ENCODE measurements at places on chromosomes 12 and 14.

DNA sequence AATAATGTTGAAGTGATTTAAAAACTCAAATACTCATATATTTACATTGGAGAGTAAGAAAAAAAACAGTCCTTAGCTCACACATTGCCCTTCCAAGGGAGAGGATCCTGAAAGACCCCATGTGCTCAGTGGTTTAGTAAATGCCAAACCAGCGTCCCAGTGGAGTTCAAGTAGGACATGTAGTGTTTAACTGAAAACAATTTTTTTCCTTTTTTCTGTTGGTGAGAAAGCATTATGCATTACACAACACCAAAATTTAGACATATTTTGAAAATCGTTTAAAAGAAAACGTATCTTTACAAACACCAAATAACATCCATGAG, 33.6 kb downstream of the UBR7 start:
- DNase-seq, result no peak

- DNase-seq, result no peak
These were observed 10.9 kb upstream of the SALL2 start for GRCh38 chr14:21537090-21537424.

- no peak for DNase-seq
These were observed 601.4 kb upstream of the NOVA1 start for GRCh38 chr14:27199272-27199671.

- no peak for DNase-seq
These were observed 104.1 kb downstream of the LGMN start for GRCh38 chr14:92644171-92644969.

DNA sequence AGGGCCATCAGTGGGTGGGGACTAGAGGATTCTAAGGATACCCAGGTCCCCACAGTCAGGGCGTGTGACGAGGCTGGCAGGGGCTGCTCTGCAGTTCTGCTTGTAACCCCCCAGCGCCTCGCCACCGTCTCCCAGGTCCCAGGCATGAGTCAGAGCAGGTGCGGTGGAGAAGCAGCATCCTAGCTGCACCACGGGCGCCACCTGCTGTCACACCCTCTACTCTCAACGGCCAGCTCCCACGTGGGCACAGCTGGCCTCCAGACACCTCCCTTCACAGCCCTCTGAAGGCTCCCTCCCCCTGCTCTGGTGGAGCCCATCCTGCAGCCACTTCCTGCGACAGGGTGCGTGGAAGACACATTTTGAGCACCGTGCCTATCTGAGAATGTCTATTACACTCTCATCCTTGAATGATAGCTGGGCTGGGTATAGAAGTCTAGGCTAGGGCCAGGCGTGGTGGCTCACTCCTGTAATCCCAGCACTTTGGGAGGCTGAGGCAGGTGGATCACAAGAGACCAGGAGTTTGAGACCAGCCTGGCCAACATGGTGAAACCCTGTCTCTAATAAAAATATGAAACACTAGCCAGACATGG, 6.9 kb upstream of the NUDT14 start:
- no peak for DNase-seq
